Left ventricle myocardium superior (tissue), 1 donor: ENCODE measurements at places on chromosomes 11 and 22.
A peak's percentile ranks its signal among the peaks of the same experiment; 100 is the strongest.

DNA sequence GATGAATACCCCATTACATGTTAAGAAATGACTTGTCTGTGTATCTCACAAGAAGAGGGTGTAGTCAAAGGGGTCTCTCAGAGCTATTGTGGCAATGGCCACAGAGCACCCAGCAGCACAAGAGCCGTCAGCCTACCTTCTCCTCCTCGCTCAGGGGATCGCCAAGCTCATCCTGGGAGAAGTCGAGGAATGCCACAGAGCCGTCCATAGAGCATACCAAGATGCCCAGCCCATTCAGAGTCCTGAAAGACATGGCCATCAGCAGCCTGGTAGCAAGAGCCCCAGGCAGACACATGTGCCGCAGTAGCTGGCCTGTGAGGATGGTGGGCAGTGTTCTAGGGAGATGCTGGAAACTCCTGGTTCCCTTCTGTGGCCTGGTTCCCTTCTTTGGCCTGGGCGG is 44.0 kb downstream of the HIRA start:
- DNase-seq: no peak

DNA sequence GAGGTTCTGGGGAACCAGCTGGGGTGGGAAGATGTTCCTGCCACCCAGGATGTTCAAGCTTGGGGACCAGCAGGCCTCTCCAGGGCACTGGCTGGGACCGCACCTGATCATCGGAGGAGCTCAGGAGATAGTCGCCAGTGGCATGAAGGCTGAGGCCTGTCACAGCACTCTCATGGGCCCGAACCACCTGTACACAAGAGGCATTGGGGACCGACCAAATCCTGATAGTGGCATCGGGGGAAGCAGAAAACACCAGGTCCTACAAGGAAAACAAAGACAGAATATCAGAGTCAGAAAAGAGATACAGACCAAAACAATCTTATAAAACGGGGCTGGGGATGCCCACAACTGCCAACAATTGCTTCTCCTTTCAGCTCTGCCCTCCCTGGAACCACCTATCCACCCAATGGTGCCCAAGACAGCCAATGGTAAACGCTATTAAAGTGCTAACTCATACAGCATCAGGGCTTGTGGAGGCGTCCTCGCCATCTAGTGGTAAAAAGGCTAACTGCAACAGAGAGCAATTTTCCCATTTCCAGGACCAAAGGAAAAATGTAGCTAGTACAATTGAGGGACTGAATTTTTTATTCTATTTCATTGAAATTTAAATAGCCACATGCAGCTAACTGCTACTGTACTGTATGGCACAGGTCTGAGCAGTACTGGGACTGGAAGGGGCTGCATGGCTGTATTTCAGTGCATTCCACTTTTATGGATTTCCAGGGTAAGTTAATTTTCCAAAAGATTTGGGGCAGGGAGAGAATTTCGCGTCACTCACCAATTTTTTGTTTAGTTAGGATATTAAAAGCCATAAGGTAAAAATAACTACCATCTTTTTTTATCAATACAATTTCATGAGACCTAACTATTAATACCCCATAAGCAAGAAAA is 7.1 kb downstream of the PRPF19 start:
- DNase-seq: no peak

DNA sequence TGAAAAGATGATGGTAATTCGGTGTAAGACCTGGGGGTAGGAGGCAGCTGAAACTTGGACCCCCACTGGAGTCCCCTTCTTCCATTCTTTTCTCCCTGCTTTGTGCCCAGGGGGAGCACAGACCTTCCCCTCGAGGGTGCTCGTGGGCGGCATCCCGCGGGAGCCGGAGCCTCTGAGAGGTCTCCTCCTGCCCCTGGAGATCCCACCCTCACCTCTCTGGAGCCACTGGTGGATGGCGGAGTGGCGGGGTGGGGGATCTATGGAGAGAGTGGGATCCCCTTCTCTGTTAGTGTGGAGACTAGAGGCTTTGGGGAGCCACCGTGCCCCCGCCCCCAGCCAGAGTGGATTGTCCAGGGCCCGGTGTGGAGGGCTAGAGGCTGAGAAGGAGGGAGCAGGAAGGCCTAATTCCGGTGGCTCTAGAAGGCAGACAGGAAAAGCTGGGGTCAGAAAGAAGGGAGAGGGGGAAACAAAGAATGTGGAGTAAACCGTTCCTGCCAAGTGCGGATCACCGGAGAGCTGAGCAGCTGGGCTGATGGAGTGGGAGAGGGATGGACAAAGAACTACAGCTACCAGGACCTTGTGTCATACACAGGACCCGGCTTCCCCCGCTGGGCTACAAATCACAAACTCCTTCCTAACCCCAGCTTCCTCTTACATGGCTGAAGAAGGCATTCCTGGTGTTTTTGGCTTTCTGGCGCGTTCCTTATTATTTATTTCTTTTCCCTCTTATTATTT is 41.9 kb downstream of the KCNJ1 start:
- no peak for DNase-seq

GRCh38 chr11:32884770-32885384 is 7.7 kb upstream of the QSER1 start:
- no peak for DNase-seq

GRCh38 chr11:103257360-103257759 is 148.1 kb downstream of the DYNC2H1 start:
- no peak for DNase-seq

GRCh38 chr11:122848186-122848585 is 9.9 kb downstream of the CRTAM start:
- DNase-seq: no peak

- peak; percentile 30 for DNase-seq
These were observed 4.0 kb upstream of the SCUBE2 start for GRCh38 chr11:9095421-9095820.

DNA sequence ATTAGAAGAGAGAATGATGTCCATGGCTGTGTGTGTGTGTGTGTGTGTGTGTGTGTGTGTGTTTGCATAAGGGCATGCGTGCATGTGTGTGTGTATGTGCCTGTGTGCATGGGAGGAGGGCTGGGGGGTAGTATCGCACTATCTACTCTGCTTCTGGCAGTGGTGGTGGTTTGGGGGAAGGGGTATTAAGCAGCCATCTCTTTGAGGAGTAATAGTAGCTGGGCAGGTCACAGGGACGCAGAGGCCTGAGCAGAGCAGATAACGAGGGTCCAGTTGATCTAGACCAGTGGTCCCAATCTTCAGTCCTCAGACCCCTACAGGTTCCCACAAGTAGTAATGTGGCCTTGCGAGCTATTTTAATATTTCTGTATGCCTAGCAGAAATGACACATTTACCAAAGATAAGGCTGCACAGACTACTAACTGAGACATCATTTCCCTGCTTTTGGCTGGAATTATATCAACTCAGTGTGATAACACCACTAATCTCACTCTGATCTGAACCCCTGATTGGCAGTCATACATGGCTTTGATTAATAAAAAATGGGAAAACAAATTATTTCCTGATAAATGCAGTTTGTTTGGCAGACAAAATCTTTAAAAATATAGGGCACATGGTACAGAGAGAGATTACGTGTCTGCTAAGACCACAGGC is 354.3 kb downstream of the BUD13 start:
- DNase-seq: no peak

DNA sequence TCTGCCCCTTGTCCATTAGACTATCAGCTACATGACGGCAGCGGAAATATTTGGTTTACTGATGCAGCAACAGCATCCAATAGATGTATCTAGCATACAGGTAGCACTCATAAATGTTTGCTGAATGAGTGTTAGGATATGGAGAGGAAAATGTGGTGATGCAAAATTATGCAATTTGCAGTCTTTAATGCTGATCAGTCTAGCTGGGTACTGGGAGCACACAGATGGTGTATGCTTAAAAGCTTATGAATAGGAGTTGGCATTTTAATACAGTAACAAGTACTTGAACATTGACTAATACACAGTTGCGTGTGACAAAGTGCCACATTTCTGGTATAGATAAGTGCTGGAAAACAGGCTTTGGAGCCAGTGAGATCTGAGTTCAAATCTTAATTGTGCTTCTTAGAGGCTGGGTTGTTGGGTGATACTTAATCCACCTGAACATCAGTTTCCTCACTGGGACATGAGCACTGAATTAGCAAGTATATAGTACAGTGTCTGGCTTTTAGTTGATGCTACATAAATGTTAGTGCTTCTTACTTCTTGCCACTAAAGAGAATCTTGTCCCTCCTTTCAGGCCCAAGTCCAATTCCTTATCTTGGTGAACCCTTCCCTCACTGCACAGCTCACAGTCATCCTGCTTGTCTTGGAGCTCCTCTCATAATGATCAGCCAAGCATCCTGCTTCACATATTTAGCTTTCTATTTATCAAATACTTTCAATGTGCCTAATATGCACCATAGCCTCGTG is 99.6 kb downstream of the TIMP3 start:
- no peak for DNase-seq

DNA sequence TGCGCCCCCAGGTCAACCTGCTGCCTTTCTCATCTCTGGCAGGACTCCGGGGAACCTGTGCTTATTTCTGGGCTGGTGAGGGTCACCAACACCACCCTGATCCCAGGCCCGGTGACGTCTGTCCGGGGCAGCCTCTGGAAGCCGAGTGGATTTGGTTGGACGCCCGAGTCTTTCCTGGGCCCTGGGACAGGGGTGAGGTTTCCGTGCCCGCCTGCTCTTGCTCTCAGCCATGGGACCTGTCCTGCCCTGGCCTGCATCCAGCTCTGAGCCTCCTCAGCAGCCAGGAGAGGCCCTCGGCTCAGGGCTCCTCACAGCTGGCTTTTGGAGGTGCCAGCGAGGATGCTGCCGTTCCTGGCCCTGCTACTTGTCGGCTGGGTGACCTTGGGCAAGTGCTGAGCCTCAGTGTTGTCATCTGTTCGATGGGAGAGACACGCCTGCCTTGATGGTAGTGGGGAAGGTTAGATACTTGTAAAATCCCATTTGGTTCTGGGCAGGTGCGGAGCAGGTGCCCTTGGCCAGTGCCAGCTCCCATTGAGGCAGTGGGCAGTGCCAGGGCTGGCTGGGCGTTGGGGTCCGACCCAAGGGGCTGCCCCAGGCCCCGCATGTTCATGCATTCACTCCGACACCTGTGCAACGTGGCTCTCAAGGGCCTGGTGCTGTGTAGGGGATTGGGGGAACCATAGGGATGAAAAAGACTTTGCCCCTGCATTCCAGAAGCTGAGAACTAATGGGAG is 58.9 kb upstream of the THY1 start:
- DNase-seq: peak; percentile 58

DNA sequence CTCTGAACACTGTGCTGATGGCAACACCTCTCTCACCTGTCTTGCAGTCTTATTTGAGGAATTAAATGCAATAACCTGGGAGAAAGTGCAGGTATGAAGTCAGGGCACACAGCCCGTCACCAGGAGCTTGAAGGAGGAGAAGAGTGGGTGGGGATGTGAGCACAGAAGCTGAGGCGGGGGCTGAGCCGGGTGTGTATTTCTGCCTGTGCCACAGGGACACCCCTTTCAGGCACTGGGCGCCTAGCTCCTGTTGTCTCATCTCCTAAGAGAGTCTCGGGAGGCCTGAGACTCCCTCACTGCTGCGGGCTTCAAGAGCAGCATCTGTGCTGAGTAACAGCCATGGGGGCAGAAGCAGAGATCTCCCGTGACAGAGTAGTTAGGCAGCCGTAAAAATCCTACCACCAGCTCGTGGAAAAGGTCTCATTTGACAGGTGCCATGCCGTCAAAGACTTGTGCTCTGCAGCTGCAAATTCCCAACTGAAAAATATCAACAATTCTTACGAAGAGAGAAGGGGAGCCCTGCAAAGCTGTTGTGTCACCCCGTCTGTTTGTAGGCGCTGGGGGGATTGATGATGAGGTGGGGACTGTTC is 26.8 kb downstream of the PARVB start:
- DNase-seq: no peak

GRCh38 chr11:59556115-59556916 is 45.0 kb downstream of the OR4D9 start:
- peak; percentile 47 for DNase-seq

DNA sequence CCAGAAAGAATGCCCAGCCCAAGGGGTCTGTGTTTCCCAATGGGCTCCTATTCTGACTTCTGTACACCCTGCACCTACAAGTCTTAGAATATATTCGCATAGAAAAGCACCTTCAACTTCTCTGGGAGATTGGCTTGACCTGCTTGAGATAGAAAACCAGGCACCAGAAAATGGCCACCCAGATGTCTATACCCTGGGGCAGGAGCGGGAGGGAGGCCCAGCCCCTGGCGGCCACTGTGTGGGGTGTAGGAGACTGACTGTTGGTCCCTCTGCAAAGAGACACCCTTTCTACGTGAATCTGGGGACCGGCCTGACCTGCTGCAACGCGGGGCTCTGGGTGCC is 8.5 kb downstream of the DENND6B start:
- no peak for DNase-seq

GRCh38 chr22:42977569-42977968 is 37.4 kb downstream of the PACSIN2 start:
- DNase-seq: no peak

GRCh38 chr22:43447380-43447779 is 35.6 kb downstream of the MPPED1 start:
- DNase-seq: no peak

GRCh38 chr11:67439321-67440228 is 2.1 kb upstream of the PTPRCAP start:
- DNase-seq: peak; percentile 60
